Stimulated activated CD8-positive, alpha-beta memory T cell treated with anti-CD3 and anti-CD28 coated beads, Interleukin-12 subunit alpha, Interleukin-12 subunit beta, amount 100 ng/mL, for 1 hour (primary cell): ENCODE measurements at places on chromosomes 3 and 15.

DNA sequence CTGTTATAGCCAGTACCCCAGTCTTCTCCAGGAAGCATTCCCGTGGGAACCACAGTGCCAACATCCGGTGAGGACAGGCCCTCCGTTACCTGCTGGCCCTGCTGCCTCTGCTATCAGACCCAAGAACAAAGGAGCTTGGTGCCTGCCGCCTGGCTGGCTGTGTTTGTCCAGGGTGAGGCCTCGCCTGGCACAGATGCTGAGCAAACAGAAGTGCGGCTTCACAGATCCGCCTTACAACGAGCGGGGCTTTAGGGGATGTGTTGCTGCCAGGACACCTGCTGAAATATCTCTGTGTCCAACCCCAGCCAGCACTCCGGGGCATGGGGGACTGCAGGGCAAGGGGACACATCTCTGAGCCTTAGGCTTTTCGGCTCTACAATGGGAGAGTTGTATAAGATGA is 2.2 kb upstream of the EPHB3 start:
- no peak for DNase-seq

GRCh38 chr3:126618021-126618420 is 36.9 kb downstream of the TXNRD3 start:
- DNase-seq: no peak

- DNase-seq: no peak
These were observed 20.6 kb downstream of the SMAD3 start for GRCh38 chr15:67085818-67086636.

DNA sequence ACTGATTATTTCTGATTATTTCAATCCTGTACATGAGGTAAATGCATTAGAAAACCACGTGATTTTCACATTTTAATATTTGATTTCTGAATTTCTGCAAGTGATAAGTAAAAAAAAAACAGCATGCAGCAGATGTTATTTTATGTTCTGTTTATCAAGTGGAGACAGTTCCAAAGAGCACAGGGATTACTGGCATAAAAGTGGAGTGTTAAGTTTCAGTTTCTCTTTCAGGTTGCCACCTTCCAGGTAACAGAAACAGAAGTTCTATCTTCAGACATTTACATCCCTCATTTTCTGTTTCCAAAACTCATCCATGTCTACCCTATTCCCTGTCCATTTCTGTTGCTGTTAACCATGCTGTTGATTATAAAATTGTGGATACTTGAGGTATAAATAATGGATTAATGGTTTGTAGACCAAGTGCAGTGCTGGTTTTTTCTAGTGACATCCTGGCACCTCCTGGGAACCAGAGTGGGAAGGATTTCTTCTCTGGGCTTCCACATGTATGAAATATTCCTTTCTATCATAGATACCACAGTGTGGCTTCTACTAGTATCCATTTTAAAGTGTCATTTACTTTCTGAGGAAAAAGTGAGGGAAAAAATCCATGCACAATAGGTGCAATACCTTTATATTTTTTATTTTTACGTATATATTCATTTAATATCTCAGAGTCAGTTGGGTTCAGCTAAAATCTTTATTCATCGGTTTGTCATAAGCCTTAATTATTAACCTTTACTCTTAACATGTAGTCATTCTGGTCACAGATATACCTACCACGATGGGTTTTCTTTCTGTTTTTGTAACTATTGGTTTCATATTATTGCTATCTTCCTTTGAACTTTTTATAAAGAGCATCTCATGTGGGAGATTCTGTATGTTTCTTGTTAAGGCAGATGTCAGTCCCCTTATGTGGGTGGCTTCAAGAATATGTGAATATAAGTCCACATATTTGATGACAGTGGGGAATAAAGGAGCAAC is 1010.0 kb downstream of the SQOR start:
- DNase-seq: no peak

DNA sequence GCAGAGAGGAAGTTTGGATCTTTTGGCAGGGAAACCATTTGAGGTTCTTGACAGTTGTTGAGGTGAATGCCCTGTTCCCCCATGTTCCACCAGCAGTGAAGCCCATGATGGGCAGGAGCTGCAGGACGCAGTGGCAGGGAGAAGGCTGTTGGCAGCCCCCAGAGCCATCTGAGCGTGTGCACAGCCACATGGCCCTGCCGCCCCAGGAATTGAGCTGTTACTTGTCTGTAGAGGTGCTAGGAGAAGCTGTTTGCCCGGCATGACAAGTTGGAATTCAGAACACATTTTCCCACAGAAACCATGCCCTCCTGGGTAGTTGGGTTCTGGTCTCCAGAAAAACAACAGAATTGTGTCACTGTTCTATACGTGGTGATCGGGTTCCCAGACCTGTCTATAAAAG is 218.2 kb upstream of the NR2E3 start:
- DNase-seq: no peak

DNA sequence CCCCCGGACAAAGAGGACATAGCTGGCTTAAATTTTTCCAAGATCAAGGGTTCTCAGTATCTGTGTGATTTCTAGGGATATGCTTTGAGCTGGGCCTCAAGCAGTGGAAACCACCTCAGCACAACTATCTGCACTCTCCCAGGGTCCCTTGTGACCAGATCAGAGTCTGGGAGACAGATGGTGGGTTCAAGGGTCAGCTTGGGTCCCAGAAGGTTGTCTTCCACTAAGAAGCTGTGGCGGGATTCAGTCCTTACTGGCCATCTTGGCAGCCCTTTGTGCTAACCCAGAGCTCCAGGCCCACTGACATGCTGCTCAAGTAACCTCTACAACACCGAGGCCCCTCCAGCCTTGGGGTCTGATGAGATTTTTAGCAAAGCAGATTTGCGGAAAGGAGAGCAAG is 2.7 kb downstream of the INSYN1 start:
- DNase-seq: no peak

GRCh38 chr15:62880278-62880677 is 162.3 kb upstream of the TPM1 start:
- DNase-seq: no peak

DNA sequence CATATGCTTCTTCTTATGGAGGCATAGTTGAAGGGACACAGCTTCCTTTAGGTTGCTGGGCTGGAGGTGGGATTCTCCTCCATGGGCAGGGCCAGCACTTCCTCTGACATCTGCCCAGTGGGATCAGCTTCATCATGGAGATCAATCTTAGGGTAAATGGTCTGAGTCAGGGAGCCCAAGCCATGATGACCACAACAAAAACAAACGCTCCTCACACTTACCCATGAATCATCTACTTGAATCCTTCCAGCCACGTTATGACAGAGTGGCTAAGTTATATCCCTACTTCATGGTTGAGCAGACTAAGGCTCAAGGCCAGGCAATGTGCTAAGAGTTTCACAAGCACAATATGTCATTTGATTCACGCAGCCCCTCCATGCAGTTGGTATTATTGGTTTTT is 87.2 kb upstream of the NMNAT3 start:
- no peak for DNase-seq

GRCh38 chr15:65396965-65397317 is 19.1 kb upstream of the IGDCC3 start:
- no peak for DNase-seq

- DNase-seq: no peak
These were observed 30.5 kb downstream of the LOXL1 start for GRCh38 chr15:73956743-73957135.

DNA sequence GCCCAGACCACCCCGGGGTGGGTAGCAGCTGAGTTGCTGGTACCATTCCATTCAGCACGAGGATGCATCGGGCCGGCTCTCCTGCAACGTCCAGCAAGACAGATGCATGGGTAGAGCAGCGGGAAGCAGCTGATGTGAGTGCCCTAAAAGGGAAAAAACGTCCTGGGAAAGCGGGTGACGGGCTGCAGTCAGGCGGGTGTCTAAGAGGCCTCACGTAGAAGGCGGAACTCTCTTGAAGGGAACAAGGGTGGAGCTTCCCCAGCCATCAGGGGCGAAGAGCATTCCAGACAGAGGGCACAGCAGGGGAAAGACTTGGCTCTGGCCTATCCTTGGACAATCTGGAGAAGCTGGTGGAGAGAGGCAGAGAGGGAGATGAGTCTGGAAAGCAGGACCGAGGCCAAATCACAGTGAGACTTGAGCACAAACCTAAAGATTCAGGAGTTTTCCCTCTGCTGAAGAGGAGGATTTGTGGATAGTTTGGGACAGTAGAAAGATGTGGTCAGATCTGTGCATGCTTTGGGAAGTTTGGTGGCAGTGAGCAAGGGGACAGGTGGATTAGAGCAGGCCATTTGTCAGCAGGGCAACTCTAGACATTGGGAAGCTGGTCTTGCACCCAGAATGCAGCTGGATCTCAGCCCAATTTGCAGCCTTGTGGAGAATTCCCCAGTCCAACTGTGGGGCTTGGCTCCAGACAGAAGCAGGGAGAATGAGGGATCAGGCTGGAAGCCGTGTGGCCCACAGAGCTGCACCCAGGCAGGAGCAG is 70.7 kb downstream of the SEMA5B start:
- DNase-seq: no peak

GRCh38 chr3:45948311-45948781 is 5.1 kb downstream of the CXCR6 start:
- DNase-seq: no peak

GRCh38 chr3:38834717-38835116 is 18.7 kb upstream of the SCN10A start:
- DNase-seq: no peak
